Cardiac fibroblast (primary cell): ENCODE measurements at places on chromosomes 5 and 9.

DNA sequence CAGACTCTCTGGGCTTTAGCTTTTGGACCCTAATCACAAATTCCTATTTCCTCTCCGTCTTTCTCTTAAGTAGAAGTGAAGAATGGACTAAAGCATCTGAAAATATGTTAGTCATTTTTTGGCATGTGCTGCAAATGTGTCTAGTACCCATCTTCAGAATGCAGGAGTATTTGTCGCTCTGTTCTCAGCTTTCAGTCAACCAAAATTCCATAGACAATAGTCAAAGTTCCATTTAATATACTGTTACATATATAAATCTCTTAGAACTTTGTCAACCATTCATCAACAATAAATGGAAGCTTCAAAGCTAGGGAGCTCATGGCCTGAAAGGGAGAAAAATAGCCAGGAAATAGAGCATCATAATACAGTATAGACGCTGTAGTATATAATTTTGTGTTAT is 509.4 kb downstream of the BNC2 start:
- peak; percentile 29 for DNase-seq

GRCh38 chr9:121682201-121682600 is 30.8 kb downstream of the DAB2IP start:
- DNase-seq, result no peak

- no peak for DNase-seq
Measured at GRCh38 chr9:113695440-113695851, 180.7 kb upstream of the ZNF618 start.

DNA sequence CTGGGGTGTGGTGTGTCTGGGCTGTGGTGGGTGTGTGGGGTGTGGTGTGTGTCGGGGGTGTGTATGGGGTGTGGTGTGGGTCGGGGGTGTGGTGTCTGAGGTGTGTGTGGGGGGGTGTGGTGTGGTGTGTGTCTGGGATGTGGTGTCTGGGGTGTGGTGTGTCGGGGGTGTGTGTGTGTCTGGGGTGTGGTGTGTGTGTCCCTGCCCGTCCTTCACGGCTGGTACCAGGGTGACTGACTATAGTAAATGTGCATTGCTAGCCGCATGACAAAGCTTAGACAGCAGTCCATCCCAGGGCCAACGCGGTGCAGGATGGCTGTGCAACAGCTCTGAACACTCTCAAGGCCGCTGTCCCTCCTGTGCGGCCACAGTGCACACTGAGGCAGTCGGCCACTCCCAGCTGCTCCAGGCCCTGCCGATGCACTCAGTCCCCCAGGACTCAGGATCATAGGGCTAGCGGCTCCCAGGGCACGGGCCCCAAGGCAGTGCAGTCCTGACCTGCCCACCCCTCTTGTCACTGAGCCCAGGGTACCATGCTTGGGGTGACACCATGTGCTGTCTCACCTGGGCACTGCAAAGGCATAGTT is 54.0 kb downstream of the SECISBP2 start:
- no peak for DNase-seq

DNA sequence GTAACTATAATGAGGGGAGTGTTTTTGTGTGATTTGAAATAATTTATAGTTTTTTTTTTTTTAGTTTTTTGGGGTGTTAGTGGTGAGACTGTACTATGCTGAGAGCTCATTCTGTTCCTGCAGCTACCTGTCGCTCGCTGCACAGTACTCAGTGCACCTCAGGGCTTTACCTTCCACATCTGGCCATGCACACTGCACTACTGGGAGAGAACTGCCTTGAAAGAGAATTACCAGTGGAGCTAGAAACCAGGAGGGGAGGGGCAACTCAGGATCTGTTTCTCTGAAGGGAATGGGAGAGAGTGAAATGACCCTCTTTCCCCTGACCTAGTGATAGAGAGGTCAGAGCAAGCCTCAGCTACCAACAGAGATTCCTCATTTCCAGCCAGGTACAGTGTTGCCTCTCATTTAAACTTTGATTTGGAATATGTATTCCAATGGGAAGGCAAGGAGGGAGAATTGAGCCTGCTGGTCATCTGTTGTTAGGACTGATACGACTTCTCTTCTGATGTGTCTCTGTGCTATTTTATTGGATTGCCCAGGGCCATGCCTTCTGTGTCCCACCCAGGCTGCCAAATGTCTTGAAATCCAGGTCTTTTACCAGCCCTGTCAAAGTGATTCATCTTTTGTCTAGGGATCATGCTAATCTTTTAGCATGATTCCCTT is 8.9 kb downstream of the ATG10 start:
- DNase-seq, result no peak

GRCh38 chr9:93058355-93059010 is at the start of gene SUSD3:
SUSD3 (plus strand) TSS chr9:93058701; CDS start chr9:93058743, 42 bp downstream.
- peak; percentile 9 for DNase-seq

- DNase-seq, result peak; percentile 7
Measured at GRCh38 chr9:126663661-126664072, 49.9 kb downstream of the LMX1B start.

DNA sequence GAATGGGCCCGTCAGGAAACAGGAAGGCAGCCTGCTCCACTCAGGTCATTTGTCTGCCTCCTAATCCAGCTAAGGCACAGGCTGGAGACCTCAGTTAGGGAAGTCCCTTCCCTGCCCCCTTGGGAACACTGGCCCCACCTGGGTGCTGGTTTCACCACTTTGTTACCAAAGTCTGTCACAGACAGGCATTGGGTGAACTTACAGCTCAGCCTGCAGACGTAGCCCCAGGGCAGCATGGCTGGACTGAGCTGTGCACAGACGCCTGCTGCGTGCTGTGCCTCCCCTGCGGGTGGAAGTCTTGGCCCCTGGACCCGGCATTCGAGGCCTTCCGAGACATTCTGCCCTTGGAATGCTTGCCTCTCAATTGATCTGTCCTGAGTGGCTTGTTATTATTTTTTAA is 48.9 kb downstream of the TENT4A start:
- DNase-seq, result no peak

GRCh38 chr9:105051897-105052296 is 123.9 kb upstream of the ABCA1 start:
- no peak for DNase-seq

DNA sequence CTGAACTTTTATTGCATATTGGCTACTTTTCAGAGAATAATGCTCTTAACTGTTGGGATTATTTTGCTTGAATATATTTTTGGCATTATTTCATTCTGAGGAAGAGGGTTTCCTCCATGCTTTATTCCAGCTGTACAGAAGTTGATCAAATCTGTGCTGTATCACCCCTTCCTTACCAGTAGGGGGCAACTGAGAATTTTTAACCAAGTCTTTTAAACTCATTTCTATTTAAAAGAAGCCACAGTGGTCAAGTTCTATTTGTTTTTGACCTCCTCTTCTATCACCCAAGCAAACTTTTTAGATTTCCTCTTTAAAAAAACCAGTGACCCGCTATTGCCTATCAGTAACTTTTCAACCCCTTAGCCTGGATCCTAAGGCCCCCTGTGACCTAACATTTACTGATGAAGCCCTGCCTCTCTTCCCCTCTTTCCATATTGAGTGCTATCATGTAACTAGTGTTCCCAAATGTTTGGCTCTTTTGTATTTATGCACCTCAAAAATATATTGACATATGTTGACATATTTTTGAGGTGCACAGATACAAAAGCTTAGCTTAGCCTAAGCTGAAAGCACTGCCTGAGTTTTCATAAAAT is 80.6 kb downstream of the FBXO4 start:
- peak; percentile 42 for DNase-seq

DNA sequence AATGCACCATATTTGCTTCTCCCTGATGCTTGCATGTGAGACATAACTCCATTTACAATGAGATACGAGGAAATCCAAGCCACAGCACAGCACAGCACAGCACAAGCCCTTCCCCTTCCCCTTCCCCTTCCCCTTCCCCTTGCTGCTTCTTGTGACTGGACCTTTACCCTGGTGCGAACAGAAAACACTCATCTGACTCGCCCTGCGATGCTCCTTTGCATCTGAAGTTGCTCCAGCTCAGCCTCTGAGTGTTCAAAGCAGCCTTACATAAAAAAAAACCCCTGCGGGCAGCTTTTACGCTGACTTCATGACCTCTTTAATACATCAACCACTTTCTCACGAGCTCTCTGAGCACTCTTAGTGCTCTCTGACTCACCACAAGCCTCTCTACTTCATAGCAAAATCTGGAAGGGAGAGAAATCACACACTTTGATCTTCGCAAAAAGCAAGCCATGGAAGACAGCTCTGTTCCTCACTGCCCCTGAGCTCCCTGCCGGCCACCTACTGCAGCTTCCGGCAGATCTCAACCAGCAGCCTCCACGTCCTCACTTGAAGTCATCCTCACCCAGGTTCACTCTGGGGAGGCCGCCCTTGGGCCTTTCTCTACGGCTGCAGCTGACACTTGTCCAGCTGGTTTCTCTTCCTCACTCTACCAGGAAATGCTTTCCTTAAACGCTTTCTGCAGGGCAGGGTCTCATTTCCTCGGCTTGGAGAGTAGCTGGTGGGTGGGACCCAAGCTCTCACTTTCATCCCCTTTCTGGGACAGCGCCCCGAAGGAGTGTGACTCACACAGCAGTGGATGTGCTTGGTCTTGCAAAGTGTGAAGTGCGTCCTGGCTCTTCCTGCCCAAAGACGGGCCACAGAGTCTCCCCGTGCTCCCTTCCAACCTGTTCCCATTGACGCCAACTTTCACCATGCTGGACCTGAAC is 5.3 kb downstream of the SLC34A1 start:
- peak; percentile 71 for DNase-seq

- no peak for DNase-seq
Measured at GRCh38 chr5:139669662-139670368, 21.7 kb downstream of the CXXC5 start.

DNA sequence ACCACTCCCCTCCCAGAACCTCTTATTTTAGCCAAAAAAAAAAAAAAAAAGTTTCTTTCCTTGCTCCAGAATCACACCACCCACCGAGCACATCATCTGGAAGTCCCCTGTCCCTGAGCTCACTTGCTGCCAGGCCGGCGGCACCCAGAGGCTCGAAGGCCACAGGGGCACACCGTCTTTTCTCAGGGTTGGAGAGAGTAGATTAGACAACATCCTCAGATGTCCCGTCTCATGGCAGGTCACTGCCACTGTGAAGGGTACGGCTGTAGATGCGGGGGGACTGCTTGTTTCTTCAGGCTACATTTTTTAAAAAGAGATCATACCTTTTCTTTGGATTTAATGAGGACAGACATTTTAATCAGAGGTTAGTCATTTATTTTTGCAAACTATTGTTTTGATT is 109.0 kb downstream of the MVB12B start:
- no peak for DNase-seq

DNA sequence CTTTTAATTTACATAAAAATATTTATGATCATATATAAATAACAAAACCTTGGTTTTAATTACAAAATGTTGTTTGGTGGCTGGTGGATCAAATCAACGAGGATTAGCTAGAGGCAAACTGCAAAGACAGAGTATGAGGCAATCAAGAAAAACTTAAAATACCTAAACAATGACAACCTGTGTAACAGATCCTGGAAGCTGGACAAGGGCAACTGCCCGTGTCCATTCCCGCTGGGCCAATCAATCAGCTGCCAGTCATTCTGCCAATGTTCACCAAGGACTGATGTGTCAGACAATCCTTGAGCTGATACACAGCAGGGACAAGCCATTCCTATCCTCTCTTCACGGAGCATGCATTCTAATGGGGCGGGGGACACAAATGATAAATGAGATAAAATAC is 3.2 kb upstream of the TENT4A start:
- no peak for DNase-seq

DNA sequence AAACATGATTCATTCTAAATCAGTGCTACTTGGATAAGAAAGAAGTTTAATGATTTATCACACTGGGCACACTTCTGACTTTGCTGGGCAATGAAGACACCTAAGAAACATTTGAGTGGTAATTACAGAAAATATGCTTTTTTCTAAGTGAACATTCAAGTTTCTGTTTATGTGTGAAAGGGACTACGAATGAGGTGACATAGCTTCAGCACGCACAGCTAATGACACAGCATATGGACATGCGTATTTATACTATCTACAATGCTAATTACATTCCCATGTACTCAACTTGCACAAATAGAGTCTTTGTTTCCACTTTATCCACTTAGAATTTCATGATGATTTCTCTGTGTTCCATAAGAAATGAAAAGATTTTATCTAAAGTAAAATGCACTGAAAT is 40.6 kb downstream of the FREM1 start:
- DNase-seq, result no peak

GRCh38 chr5:59021837-59022514 is 439.1 kb downstream of the RAB3C start:
- no peak for DNase-seq

GRCh38 chr5:114924769-114925168 is 244.9 kb downstream of the TRIM36 start:
- no peak for DNase-seq

- no peak for DNase-seq
Measured at GRCh38 chr5:73027361-73027760, 71.5 kb downstream of the FCHO2 start.

- no peak for DNase-seq
Measured at GRCh38 chr9:136590821-136591752, 45.2 kb upstream of the NOTCH1 start.

GRCh38 chr9:92952906-92953610 is 5.7 kb downstream of the FGD3 start:
- DNase-seq, result peak; percentile 14

- peak; percentile 98 for DNase-seq
Measured at GRCh38 chr9:13705918-13706317, 426.4 kb upstream of the MPDZ start.

DNA sequence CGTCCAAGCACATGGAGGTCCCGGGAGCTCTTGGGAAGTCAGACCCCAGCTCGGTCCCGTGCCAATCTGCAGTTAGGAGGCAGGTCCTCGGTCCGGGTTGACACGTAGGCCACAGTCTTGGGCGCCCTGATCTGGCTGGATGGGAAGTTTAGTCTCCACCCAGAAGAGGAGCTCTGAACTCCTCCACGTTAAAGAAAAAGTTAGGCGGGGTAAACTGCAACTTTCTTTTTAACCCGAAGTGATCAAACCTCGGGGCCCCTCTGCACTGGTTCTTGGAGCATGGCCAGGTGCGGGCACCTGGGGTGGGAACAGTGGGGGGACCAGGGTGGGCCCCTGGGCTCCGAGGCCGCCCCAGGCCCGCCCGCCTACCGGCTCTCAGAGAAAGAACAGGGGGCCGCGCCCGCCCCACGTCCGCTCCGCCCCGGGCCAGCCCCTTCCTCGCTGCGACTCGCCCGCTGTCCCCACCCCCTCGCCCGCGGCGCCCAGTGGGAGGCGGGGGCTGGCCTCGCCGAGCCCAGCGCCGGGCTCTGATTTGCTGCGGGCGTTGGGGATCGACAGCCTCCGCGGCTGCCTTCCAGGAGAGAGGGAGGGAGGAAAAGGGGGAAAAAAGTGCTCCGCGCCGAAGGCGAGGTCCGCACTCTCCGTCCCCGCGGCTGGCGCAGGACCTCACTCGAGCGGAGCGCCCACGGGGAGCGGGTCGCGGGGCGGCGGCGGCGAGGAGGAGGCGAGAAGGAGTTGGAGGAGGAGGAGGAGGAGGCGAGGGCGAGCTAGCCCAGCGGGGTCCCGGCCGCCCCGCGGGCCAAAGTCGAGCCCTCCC is at the start of gene COL5A1:
Gene COL5A1 (plus strand): TSS at position 631 of the 817 bp plus-strand sequence. CDS start 385 bp downstream, outside the sequence.
- peak; percentile 90 for DNase-seq

DNA sequence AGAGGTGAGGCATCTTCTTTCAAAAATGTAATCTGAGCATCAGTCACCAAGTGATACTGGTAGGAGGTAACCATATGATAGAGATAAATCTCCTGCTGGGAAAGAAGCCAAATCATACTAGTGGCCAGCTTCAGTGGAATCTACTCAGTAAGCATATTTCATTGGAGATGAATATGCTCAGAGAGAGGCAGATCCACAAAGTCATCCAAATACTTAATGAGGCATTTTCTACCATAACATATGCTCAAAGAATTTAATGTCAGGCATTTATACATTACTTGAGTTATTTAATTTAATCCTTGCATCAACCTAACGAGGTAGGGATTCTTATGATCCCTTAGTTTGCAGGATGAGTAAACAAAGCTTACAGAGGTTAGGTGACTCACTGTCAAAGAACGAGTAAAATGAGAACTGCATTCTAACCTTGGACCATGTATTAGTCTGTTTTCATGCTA is 50.9 kb upstream of the DMRTA1 start:
- DNase-seq, result peak; percentile 45
